ENCODE measurements at places on chromosomes 6 and 20.

- peak; percentile 91 for DNase-seq
Measured at GRCh38 chr6:7974938-7975763, 64.6 kb upstream of the TXNDC5 start.

DNA sequence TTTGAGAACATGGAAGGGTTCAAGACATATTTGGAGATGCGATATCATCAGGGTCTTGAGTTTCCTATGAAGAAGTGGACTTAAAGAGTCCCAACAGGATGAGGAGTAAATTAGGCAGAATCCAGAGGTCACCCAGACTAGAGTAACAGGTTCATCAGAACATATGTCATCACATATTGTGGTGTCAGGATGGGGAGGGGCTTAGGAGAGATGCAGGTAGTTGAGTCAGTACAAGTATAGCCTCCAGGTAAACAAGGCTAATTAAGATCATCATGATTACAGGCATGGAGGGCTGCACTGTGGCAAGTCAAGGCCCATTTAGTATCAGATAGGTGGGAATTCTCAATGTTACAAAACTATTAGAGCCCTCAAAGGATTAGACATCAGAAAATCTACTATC is 90.1 kb upstream of the PAK5 start:
- DNase-seq, result no peak

GRCh38 chr20:32333181-32333987 is 24.7 kb upstream of the ASXL1 start:
- DNase-seq, result no peak

GRCh38 chr6:80639181-80639629 is 532.7 kb downstream of the BCKDHB start:
- no peak for DNase-seq

DNA sequence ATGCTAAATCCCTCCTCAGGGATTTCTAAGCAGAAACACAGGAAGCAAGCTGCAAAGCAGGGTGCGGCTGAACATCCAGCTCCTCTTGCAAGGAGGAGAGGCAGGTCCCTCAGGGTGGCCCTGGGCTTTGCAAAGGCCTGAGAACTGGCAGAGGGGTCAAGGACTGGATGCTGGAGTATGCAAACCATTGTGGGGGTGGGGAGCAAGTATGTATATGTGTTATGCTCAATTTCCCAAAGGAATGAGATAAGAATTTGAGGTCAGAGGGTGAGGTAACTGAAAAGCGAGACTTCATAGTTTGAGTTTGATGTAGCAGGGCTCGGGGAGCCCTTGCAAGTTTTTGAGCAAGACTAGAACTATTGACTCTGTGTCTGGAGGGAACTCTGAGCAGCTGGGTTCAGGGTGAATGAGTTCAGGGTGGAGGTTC is 11.2 kb downstream of the SLC22A2 start:
- DNase-seq, result no peak

GRCh38 chr20:43959079-43959919 is 44.6 kb downstream of the TOX2 start:
- no peak for DNase-seq

DNA sequence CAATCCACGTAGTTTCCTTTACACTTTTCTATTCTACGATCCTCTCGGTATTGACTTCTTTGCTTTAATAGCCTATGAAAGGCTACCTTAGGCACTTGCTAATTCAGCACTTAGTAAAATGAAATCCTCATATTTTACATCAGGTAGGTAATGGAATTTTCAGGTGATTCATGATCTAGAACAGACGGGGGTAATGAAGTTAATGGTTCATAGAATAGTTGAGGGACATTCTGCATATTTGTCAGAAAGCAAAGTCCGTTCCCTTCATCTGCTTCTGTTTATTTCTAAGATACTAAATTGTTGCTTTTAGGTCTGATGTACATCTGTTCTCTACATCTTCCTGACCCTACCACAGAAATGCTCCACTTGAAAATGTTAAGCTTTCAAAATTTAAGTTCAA is 431.7 kb downstream of the CDKAL1 start:
- no peak for DNase-seq

DNA sequence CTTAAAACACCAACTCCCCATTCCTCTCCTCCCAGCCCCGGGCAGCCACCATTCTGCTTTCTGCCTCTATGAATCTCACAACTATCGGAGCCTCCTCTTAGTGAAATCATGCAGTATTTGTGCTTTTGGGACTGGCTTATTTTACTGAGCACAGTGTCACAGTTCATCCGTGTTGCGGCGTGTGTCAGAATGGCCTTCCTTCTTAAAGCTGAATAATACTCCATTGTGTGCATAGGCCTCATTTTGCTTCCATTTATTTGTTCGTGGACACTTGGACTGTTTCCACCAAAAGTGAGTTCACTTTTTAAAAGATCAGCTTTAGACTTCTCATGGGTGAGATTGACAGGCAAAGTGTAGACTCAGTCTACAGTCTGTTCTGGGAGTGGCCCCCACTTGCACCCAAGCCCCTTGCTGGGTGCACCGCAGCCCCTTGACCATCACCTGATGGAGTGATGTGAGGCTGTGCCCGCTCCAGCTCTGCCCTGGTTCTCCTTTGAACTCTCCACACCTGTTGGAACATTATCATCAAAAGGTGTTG is 12.6 kb downstream of the DUSP22 start:
- no peak for DNase-seq

GRCh38 chr20:64041040-64041780 is 5.2 kb downstream of the C20orf204 start:
- DNase-seq, result no peak

GRCh38 chr6:6688283-6688682 is 99.8 kb downstream of the LY86 start:
- no peak for DNase-seq

Data from AG20443 (cell line).